ENCODE measurements at places on chromosomes 7 and 10.

- DNase-seq = peak; percentile 59
Observed at GRCh38 chr7:48089046-48090003, at the start of gene UPP1. Gene UPP1 (plus strand): TSS chr7:48089265. CDS start chr7:48094784, 5,519 bp downstream.

DNA sequence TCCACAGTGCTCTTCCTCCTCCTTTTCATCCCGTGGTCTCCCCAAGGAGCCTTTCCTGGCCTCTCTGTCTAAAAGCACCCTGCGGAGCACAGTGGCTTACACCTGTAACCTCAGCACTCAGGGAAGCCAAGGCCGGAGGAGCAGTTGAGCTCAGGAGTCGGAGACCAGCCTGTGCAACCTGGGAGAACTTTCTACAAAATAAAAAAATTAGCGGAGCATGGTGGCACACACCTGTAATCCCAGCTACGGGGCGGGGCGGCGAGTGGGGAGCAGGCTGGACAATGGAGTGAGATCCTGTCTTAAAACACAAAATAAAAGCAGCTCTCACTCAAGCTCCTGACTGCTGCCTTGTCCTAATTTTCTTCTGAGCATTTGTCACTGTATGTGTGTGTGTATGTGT lies 1.4 kb upstream of the COBL start:
- DNase-seq = no peak

GRCh38 chr7:4168541-4168940 lies 513.6 kb upstream of the FOXK1 start:
- DNase-seq = no peak

- no peak for DNase-seq
Observed at GRCh38 chr10:35889971-35890675, 248.0 kb upstream of the FZD8 start.

GRCh38 chr10:82674036-82674435 lies 799.0 kb downstream of the NRG3 start:
- no peak for DNase-seq

DNA sequence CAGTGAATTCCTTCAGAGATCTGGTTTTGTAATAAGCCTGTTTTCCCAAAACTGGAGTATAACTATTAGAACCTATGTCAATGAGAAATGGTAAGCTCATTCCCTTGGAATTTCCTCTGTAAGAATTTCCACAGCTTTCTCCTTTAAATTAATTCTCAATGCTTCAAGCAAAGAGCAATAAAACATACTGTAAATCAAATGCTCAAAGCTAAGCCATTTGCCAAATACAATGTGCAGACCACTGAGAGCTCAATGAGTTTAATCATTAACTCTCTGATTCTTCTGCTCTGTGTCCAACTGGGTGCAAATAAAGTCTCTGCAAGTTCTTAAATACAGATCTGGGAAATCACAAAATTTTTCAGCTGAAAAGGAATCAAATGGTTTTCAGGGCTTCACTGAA lies 227.6 kb upstream of the IMMP2L start:
- no peak for DNase-seq

- DNase-seq = no peak
Observed at GRCh38 chr7:47195641-47196040, 386.3 kb downstream of the TNS3 start.

- DNase-seq = no peak
Observed at GRCh38 chr7:69883399-69883891, 285.2 kb downstream of the AUTS2 start.

DNA sequence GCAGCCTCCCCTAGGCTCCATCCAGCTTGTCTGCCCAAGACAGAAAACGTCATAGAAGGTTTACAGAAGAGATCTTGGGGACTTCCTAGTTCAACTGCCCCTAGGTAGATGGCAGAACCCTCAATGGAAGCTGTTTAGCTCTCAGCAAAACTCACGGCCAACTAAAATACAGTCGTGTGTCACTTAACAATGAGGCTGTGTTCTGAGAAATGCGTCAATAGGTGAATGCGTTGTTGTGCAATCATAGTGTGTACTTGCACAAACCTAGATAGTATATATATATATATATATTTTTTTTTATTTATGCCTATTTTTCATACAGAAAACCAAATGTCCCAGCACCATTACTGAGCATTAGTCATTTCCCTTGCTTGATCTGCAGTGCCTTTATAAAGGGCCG lies 100.4 kb upstream of the SH2B2 start:
- no peak for DNase-seq

GRCh38 chr7:92837000-92837749 lies 802 bp upstream of the CDK6 start:
- DNase-seq = no peak

DNA sequence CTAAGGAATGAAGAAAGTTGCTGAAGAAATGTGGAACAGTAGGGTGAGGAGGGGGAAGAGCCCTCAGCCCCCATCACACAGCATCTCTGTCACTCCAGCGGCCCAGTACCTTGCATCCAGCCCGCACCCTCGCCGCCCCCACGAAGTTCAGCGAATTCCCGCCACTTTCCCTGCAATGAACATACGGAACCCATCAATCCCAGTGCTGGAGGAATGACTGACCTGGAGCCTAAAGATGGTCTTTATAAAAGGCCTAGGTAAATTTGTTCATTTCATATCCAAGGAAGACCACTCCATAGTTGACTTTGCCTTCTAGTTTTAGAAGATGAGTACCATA lies 779 bp upstream of the KIF5B start:
- no peak for DNase-seq

DNA sequence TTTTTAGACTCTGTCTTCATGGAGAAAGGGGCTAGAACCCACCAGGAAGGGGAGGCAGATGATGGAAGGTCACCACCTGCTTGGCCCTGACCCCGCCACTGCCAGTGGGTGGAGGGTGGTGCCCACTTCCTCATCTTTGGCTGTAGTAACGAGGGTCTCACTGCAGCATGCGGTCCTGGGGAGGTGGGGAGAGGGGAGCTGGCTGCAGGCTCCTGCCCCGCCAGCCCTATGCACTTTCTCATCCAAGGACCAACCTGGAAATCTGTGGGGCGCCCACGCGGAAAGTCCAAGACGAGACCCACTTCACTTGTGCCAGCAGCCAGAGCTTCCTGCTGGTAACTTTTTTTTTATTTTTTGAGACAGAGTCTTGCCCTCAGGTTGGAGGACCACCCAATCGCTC lies 101.0 kb downstream of the CUX1 start:
- no peak for DNase-seq

DNA sequence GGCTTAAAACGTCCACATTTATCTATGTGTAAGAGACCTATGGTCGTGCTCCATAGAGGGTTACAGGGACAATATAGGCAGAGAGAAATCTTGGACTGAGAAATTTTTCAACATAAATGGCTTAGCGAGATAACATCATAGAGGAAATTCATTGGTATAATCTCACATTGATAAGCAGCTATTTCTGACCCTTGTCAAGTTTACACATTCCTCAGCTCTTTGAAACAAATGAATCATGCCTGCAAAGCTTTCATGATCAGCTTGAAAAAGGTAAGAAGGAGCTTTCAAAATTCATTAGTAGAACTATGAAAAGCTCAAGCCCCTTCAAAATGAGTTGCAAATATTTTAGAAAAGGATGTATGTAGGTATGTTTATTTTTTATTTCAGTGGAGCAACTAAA lies 478.8 kb downstream of the NEBL start:
- no peak for DNase-seq

- no peak for DNase-seq
Observed at GRCh38 chr7:131234719-131235488, 92.8 kb upstream of the MKLN1 start.

DNA sequence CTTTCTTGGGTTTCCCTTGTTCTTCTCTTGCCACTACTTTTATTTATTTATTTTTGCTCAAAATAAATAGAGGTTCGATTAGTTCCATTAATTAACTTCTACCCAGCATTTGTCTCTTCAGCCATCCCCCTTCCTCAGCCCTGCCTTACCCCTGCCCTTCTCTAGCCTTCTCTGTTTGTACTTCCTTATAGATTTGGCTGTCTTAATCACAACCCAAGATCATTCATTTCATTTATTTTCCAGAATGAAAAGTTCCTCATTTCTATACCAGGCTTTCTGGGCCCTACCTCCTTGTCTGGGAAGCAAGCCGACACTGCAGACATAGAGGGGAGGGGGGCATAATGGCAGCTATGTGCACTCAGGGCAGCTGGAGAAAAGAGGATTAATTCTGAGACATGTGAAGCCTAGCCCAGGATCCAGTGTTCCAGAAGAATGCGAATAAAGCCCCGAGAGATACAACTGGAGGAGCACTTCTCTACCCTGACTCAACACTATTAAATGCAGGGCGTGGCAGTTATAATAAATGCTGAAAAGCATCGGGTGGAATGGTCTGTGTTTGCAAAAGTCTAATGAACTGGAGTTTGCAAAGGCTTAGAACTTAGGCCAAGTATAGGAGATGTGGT lies 6.4 kb upstream of the PDCD4 start:
- no peak for DNase-seq

DNA sequence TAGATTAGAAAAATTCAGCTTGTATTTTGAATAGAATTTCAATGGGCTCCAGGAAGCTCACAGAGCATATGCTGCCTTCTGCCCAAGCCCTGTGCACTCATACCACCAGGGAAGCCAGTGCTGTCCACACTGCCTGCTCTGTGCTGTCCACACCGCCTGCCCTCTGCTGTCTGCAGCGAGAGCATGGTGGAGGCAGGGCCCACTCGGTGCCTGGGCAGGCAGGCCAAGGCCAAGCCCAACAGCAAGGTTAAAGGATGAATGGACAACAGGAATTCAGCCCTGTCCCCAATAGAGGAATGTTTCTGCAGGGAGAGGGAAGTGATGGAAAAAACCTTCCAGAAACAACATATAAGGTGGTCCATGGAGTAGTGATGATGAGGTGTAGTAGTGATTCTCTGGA lies 146.8 kb downstream of the GFRA1 start:
- no peak for DNase-seq

DNA sequence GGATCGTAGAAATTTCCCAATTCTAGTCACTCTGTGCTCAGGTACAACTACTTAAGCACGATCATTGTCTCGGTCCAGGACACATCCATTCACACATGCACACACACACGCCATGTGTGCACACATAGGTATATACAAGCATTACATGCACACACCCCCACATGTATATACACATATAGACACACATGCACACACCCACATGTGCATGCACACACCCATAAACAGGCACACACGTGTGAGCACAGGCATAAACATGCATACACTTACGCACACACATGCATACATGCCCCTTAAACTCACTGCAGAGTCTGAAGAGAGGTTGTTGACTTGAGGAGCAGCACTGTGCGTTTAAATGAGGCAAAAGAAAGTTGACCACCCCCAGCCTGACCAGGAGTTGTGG lies 32.5 kb upstream of the INSIG1 start:
- no peak for DNase-seq

DNA sequence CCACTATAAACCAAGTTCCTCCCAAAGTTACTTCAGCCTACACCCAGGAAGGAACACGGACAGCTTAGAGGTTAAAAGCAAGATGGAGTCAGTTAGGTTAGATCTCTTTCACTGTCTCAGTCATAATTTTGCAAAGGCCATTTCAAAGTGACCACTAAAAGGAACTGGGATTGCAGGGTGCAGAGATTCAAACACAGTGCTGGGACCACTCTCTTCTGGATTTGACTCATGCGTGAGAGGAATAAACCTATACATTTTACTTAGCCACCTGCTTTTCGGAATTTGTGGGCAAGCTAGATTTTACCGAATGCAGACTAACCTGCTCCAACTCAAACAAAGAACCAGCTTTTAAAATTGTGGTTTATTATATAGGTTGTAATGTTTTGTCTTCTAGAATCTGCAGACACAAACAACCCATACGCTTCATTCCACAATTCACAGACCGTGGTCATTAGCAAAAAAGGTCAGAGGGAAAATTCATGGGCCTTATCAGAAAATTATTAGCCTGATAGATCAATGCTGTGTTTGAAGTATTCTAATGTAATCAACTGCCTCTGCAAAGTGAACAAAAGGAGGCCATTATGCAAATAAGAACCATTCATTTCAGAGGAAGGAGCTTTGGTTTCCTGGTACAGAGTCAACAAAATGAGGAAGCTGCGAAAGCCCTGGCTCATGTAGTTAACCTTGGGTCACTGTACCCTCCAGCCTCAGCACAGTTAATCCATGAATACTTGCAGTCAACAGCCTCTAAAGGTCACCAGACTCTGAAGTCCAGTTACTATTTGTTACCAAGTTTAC lies 342.7 kb upstream of the KLF6 start:
- DNase-seq = no peak

- no peak for DNase-seq
Observed at GRCh38 chr10:122682522-122682921, 17.1 kb downstream of the C10orf120 start.

DNA sequence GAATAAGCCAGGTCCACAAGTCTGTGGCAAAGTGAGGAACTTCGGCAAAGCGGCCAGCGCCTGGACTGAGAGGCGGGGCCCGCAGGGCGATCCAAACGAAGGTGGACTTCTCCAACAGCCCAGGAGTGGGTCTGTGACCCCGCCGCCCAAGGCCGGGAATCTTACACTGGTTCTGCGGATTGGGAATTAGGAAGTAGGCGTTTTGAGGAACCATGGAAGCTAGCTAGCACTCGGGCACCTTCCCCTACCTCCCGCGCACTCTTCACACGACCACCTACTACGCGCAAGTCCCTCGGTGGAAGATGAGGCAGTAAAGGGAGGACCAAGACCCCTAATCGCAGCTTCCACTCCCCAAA lies 570 bp upstream of the ARF5 start:
- DNase-seq = no peak

- no peak for DNase-seq
Observed at GRCh38 chr10:88893611-88894010, 13.6 kb downstream of the STAMBPL1 start.

DNA sequence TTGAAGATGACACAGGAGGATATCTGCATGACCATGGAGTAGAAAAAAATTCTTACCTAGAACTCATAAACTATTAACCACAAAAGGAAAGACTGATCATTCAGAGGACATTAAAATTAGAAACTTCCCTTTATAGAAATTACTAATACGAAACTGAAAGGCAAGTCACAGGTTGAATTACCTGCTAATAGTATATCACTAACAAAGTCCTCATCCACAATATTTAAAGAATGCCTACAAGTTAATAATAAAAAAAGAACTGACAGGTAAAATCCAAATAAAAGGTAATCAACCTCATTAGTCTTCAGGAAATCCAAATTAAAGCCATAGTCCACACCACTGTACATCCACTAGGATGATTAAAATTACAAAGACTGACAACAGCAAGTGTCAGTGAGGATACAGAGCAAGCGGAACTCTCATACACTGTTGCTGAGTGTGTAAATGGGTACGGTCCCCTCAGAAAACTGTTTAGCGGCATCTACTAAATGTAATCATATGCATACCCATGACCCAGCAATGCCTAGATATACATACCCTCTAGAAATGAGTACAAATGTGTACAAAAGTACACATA lies 71.2 kb downstream of the ARHGAP21 start:
- DNase-seq = no peak

DNA sequence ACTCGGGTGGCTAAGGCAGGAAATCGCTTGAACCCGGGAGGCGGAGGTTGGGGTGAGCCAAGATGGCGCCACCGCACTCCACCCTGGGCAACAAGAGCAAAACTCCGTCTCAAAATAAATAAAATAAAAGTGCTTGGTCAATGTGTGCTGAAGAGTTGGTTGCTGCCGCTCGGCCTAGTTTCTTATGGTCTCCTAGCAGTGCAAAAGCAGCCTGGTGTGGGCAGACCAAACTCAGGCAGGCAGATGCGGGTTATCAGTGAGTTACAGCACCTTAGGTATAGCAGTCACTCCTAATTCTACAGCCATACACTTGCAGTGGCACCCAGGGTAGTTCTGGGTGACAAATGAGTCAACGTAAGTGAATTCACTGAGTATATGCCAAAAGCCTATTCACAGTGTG lies 22.6 kb downstream of the HSPB1 start:
- no peak for DNase-seq

- DNase-seq = no peak
Observed at GRCh38 chr7:123918309-123918708, 6.7 kb upstream of the SPAM1 start.

Measured in activated naive CD4-positive, alpha-beta T cell (primary cell).